ENCODE measurements at places on chromosomes 11 and 22.

- DNase-seq, result no peak
These were observed 32.9 kb upstream of the APOL5 start for GRCh38 chr22:35684732-35685131.

DNA sequence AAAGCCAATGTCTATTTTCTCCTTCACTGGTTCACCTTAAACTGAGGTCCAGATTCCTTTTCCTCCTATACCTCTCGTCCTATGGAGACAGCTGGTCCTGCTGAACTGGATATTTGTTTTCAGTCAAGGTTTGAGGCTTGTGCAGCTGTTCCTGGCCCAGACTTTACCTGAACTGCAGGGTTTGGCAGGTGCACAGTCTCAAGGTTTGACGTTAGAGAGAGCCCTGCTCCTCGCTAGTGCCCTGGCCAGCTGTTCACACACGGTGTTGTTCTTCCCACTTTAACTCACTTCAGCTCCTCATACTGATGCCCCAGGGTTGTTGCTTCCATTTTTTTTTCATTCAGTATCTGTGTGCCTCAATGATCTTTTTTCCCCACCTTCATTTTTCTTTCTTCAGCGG is 74.0 kb upstream of the TTC12 start:
- no peak for DNase-seq

- DNase-seq, result no peak
These were observed 12.0 kb upstream of the UBQLNL start for GRCh38 chr11:5528495-5528894.

- peak; percentile 39 for DNase-seq
These were observed 396 bp downstream of the TEF start for GRCh38 chr22:41382098-41382578.

GRCh38 chr11:74937696-74938475 is 11.0 kb downstream of the XRRA1 start:
- DNase-seq, result no peak

DNA sequence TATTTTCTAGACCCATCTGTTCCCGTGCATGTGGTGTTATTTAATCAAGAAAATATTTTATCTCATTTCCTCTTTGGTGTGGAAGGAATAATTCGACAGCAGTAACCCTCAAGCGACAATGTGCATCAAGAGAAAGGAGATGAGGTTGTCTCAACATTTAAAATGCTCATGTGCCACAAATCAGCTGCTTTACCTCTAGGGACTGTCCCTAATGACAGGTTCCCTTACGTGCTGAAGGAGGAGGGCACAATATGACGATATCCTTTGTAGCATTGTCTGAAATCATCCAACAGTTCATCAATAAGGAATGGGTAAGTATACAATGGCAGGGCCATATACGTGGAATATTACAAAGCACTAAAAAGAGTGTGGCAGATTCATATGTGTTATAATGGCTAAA is 7.0 kb upstream of the SYN3 start:
- DNase-seq, result no peak

DNA sequence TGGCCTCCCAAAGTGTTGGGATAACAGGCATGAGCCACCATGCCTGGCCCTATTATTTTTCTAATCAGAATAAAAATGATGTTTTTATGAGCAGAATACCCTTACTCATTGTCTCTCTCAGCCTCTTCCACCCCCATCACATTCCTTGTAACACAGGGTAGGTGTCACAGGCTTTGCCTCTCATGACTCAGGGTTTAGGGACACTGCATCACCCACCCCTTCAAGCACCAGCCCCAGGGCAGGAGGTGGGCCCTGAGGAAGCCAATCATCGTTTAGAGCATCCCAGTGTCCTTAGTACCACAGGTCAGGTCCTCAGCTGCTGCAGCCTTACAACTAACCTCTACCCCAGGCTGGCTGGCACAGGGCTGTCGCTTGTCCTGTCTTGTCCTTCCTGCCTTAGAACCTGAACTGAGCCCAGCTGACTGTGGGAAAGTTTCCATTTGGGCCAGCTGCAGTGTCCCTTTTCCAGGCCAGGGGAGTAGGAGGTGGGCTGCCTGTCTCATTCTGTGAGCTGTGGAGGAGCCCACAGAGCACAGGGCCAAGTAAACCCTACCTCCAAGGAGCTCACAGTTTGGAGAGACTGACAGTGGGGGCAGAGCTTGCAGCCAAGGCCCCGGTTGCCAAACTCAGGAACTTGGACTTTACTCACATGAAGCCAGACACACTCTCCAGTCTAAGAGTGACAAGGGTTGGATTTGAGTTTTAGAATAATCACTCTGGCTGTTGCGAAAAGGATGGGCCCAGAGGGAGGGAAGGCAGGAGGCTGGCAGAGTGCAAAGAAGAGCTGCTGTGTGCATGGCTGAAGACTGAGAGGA is 19.5 kb upstream of the UVRAG start:
- no peak for DNase-seq

DNA sequence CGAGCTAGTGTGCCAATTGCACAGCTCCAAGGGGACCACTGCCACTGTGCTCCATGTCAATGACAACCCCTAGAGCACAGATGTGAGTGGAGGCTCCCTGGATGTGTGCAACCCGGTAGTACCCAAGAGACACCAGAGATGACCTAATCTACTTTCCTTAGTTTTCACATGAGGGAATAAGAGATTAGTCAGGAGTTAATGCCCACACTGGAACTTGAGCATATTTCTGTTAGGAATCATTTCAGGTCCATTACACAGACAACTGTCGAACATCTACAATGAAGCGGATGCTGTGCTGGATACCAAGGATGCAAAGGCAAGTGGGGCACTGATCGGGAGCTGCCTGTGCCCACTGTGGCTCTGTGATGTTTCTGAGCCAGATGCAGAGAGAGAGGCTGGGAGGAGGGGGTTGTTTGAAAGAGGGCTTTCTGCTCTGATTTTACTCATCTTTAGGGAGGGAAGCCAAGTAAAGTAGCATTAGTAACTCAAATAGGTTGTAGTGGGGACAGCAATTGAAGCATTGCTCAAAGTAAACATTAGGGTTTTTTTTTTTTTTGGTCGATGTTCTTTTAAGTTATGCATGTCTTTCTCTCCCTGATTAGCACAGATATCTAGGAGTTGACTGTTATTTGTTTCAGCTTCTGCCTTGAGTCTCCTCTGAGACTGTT is 82.5 kb upstream of the SORL1-AS1 start:
- peak; percentile 26 for DNase-seq

- no peak for DNase-seq
These were observed 108.8 kb upstream of the CD44 start for GRCh38 chr11:35029979-35030682.

- no peak for DNase-seq
These were observed 308.9 kb downstream of the MN1 start for GRCh38 chr22:27492566-27493201.

DNA sequence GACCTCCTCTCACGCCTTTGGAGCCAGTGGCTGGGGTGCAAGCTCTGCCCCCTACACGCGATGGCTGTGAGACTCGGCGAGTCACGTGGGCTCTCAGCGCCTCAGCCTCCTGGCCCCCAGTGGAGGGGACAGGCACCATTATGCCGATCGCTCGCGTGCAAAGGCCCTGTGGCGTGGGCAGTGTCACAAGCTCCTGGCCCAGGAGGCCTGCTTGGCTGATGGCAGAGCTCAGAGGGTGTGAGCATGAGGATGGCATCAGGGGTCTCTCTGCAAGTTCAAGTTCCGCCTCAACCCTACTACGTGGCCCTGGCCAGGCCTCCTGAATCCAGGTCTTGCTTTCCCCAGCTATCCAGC is 90.8 kb upstream of the KCNQ1OT1 start:
- DNase-seq, result no peak

GRCh38 chr22:45963821-45964220 is 13.1 kb downstream of the WNT7B start:
- no peak for DNase-seq

- DNase-seq, result no peak
These were observed 262.2 kb upstream of the UBASH3B start for GRCh38 chr11:122393209-122393860.

GRCh38 chr22:17552737-17553136 is 10.6 kb upstream of the SLC25A18 start:
- DNase-seq, result no peak

DNA sequence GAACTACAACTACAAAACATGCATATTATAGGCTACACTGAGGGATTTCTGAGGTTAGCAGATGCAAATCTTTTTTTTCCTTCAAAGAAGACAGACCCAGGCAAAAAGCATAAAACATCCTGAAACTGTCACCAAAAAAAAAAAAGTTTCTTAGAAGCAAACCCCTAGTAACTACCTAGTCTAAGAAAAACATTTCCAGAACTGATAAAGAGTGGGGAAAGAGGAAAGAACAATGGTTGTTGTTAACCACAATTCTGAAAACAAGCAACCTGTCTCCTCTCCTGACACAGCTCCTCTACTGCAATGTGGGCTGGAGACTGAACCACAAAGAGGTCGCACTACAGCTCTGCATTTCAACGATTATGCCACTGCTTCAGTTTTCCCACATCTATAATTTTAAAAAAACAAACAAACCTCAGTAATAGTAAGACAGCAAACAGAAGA is 15.0 kb downstream of the DENND5A start:
- no peak for DNase-seq

GRCh38 chr22:30628491-30628890 is 7.1 kb upstream of the SLC35E4 start:
- DNase-seq, result no peak

- no peak for DNase-seq
These were observed 11.4 kb downstream of the MPEG1 start for GRCh38 chr11:59201353-59201752.

GRCh38 chr22:37487571-37487970 is 1.4 kb upstream of the MFNG start:
- no peak for DNase-seq

- DNase-seq, result no peak
These were observed 55.9 kb downstream of the RTN4R start for GRCh38 chr22:20211997-20212753.

DNA sequence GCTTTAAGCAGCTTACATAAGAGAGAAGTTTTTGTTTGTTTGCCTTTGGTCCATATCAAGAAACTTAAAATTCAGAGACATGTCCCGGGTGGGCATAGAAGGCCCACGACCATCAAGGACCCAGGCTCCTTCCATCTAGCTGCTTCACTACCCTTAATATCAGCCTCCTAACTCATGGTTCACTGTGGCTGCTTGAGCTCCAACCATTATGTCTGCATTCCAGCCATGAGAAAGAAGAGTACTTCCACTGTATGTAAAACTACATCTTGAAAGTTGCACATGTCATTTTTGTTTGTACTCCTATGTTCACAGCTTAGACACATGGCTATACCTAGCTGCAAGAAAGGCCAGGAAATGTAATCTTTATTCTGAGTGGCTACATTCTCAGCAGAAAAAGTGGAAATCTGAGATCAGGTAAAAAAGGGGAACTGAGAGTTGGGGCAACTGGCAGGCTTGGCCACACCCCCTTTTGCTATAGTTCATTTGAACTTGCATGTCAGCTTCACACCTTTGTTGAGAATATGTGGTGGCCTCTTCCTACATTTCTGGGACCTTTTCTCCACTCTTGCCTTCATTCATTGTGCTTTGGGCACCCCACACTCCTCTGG is 81.3 kb upstream of the TP53I11 start:
- no peak for DNase-seq

DNA sequence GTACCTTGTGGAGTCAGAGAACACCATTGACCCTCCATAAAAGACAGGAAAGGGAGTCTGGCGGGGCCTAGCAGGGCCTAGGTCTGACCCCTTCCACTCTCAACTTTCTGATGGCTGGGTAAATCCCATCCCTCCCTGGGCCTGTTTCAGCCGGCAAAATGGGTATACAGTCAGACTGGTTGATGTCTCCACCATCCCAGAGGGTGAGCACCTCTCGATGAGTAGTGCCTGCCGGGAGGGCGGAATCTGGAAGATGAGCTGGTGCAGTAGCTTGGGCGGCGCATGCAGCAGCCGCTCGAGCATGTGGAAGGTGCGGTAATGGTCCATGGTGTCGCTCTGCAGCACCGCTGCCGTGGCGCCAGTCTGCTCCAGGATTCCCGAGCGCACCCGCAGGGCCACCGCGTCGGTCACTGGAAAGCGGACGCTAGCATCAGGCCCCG is 528 bp downstream of the FIBP start:
- DNase-seq, result no peak

Measured in NCI-H1694 (cell line).